ENCODE measurements at places on chromosomes 11 and 22.

DNA sequence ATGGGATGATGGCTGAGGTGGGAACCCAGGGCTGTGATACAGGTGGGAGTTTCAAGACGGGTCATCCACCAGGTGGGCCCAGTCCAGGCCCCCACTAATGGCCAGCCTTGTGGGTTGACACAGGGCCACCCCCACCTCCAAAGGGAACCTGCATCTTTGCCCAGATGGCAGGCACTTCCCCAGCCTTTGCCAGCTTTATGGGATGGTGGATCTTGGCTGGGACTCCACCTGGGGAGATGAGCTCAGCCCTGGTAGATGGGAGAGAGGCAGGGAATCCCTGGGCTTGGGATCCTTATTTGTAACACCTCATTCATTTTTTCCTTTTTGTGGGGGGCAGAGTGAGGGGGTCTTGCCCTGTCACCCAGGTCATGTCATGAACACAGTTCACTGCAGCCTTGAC lies 33.4 kb downstream of the CD82 start:
- DNase-seq = no peak

GRCh38 chr22:23862103-23862502 lies 4.4 kb downstream of the SLC2A11 start:
- DNase-seq = no peak

GRCh38 chr11:17890325-17890724 lies 122.5 kb downstream of the SERGEF start:
- DNase-seq = no peak

DNA sequence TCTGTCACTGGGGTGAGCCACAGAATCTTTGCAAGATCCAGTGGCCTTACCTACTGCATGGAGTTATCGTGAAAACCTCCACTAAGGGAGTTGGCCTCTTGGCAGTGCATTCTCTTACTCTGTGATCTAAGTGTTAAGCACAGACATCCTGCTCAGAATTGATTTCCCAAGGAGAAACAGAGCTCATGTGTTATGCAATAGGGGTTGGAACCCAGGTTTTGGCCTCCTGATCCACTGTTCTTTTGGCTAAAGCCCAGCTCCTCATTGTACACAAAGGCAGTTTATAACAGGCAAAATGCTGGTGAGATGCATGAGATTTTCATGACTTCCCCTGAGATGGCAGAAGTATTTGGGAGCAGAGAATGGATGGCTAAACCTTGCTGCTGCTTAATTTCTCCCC lies 11.8 kb downstream of the DTX4 start:
- no peak for DNase-seq

- DNase-seq = no peak
Observed at GRCh38 chr11:120217941-120218694, 7.3 kb downstream of the OAF start.

- DNase-seq = no peak
Observed at GRCh38 chr11:23679041-23679440, 817.8 kb upstream of the LUZP2 start.

DNA sequence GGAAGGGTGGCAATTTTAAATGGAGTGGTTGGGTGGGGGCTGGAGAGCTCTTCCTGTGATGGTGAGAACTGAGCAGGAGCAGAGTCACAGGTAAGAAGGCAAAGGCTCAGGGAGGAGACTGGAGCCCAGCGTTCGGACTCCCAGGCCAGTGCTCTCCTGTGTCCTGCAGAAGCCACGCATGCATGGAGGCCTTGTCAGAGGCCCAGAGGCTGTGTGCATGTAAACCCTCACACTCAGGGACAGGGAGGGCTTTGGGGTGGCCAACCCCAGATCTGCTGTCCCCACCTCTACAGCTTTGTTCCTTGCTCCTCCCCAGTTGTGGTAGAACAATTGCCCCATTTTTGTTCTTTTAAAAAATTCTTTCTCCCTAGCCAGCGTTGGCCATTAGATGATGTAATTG lies 130.4 kb upstream of the PARVA start:
- DNase-seq = no peak

DNA sequence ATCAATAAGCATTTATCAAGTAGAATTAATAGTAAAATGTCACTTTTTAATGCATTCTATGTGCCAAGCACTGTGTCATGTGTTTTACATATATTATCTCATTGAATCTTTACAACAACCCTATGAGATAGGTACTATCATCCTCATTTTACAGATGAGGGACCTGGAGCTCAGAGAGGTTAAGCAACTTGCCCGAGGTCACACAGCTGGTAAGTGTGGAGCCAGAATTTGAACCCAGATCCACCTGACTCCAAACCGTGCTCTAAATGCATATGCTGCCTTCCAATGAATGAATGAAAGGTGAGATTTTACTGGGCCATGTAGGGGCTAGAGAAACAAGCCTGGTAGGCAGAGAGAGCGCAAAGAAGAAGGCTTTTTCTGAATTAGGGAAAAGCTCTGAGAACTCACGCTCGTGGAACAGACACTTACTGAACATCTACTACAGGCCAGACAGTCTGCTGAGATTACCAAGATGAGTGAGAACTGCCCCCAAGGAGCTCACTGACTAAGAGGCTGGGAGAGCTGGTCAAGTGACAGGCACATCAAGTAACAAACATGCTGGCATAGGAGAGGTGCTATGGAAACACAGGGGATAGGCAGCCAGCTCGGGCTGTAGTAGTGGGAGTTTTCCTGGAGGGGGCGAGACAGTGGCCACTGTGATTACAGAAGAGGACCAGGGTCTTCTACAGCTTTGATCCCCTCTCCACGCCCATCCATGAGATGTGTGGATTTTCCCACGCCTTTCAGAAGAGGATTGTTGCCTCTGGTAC lies 4.4 kb downstream of the ABCG4 start:
- no peak for DNase-seq

- DNase-seq = no peak
Observed at GRCh38 chr11:72848846-72849466, 34.7 kb downstream of the ATG16L2 start.

DNA sequence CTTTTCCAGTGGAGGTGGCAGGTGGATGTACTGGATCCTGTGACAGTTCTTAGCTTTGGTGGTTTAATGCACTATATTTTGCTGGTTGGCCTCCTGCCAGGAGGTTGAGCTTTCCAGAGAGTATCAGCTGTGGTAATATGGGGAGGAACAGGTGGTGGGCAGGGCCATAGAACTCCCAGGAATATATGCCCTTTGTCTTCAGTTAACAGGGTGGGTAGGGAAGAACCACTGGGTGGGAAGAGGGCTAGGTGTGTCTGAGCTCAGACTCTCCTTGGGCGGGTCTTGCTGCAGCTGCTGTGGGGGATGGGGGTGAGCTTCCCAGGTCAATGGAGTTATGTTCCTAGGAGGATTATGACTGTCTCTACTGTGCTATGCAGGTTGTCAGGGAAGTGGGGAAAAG lies 203.8 kb downstream of the DLG2 start:
- no peak for DNase-seq

DNA sequence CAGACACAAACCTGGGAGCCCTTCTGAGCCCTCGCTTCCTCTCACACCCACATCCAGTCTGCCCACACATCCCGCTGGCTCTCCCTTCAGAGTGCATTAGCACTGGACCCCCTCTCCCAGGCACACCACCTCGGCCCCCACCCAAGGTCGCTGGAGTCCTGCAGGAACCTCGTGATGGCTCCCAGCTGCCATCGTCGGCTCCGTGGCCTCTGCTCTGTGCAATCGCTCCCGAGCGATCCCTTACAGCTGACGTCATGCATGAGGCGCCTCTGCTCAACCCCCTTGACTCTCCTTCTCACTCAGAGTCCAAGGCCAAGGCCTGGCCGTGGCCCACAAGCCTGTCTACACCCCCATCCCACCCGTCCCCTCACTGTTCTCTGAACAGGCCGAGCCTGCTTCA lies 183.9 kb downstream of the EFCAB6 start:
- no peak for DNase-seq

DNA sequence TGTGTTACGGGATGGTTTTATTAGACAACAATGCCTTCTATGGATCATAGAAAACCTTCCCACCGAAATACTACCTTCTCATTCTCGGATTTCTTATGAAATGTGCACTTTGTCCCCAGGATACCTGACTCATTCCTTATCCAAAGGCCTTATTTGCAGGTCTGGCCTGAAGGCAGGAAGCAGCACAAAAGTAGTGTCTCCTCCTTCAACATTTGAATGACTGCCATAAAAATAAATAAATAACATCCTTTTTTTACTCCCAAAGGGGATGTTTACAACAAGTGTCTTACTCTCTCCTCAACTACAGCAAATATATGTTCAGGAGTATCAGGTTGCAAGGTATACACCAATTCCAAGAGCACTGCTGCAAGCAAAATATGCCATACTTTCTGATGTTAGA lies 41.6 kb upstream of the PAK1 start:
- no peak for DNase-seq

DNA sequence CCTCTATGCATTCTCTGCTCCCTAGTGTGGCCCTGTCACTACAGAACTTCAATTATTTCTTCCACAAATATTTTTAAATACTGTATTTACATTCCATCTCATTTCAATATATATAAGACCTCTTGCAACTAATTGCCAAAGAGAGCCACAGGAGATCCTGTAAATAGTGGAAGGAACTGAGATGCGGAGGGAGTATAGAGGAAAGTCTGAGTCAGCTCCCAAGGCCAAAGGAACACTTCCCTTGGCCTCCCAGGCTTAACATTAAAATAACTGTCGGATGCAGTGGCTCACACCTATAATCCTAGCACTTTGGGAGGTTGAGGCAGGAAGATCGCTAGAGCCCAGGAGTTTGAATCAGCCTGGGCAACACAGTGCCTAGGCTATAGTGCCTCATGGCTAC lies 31.2 kb downstream of the RBFOX2 start:
- no peak for DNase-seq

DNA sequence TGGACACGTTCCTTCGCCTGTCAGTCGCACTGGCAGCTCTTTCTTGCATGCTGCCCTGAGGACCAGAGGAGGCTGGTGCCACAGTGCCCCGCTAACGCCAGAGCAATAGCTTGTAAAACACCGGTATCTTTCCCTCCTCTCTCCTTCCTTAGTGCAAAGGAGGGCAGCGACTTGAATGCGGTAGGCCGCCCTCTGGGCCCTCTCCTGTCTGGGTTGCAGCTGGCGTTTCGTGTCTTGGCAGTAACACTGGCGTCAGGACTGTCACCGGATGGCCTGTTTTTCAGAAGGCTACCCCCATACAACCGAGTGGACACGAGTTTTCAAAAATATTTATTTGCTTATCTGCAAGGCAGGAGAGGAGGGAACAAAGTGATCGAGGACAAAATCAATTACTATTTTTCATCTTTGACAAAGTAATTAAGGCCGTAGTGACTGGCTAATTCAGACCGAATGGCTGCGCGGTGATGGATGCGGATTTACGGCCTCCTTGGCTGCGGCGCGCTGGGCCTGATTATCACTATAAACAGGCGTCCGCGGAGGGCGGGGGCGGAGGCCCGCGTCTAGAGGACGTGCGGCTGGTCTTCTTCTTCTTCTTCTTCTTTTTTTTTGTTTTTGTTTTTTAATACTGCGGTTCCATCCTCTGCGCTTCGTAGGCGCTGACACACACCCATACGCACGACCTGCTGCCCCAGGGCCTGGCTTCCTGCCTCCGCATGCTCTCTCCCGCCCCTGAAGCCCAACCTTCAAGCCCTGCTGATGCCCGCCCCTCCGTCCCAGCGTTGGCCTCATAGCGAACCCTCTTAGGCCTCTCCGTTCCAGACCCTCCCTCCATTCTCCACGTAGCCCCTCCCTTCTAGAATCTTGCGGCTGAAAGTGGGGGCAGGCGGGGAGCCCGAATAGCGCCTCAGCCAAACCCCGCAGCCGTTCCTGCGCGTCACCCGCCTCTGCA lies 2.9 kb upstream of the SLC6A5 start:
- DNase-seq = no peak

- no peak for DNase-seq
Observed at GRCh38 chr11:129922674-129923073, 27.3 kb upstream of the NFRKB start.

DNA sequence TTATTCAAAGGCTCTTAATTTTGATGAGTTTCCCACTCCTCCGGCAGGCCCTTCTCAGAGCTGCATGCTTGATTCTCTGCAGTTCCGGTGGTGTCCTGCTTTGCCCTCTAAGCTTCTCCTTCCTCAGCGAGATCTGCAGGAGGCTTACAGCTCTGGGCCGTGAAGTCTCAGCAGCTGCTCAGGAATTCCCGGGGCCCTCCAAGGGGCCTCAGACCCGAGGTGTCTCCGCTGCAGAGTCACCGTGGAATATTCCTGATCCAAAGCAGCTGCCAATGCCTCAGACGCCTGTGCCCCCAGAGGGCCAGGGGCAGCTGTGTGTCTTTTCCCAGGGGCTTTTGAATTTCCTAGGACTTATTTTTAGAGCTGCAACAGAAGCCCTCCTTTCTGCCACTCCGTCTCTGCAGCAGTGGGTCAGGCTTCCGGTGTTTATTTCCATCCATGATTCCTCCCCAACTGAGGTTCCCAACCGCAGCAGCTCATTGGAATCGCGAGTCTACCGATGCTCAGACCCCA lies 37.2 kb downstream of the RPS6KA4 start:
- no peak for DNase-seq

- DNase-seq = no peak
Observed at GRCh38 chr22:43860126-43860525, 2.2 kb downstream of the SULT4A1 start.

- peak; percentile 44 for DNase-seq
Observed at GRCh38 chr11:44766112-44766971, 39.6 kb downstream of the TSPAN18 start.

DNA sequence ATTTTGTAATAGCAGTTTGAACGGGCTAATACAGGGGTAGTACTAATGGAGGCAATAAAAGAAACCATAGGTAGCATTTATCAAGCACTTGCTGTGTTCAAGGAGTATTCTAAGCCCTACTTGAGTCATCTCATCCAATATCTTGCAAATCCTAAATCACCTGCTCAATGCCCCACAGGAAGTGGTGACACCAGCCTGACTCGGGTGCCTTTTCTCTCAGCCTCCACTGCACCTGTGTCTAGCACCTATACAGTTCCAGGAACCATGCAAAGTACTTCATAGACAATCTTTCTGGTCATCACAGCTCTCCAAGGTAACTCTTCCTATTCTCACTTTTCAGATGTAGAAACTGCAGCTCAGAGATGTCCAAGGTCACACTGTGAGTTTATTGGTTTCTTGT lies 98.0 kb downstream of the PRR5L start:
- no peak for DNase-seq

DNA sequence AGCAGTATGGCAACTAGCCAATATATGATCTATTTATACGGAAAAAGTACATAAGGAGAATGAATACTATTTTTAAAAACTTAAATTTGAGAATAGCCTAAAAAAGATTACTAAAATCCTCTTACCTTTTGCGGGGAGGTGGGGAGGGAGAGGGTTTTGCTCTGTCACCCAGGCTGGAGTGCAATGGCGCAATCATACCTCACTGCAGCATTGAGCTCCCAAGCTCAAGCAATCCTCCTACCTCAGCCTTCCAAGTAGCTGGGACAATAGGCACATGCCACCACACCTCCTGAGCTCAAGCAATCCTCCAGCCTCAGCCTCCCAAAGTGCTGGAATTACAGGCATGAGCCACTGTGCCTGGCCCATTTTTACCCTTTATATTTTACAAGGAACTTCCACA lies 82.0 kb downstream of the TTC28 start:
- no peak for DNase-seq
